ENCODE measurements at places on chromosomes 4 and X. TPM values are rescaled to one million over a fixed set of nuclear protein-coding genes. Genes with fewer than 3 reads are reported as not detected.

DNA sequence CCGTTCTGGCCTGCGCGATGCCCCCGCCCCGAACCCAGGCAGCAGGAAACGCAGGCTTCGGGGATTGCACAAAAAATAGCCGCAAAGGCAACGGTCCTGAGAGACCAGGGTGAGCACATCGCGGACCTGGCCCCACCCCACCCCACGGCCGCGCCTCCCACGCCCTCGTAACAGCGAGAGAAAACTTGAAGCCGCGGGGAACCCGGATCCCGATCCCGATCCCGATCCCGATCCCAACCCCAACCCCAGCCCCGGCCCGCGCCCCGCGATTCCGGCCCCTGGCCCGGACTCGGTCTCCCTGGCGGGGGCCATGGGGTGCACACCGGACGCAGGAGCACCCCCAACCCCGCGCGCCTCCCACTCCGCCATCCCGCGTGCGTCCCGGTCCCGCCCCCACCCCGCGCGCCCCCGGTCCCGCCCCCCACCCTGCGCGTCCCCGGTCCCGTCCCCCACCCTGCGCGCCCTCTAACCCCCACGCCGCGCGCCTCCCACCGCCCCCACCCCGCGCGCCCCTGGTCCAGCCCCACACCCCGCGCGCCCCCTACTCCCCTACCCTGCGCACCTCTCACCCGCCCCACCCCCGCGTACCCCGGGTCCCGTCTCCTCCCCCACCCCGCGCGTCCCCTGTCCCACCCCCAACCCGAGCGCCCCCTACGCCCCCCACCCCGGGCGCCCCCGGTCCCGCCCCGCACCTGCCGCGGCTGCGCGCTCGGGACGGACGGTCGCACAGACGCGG lies 29.0 kb downstream of the NOP14 start:
- H3K4me1 ChIP-seq = peaks cover 72% of the 10 kb centered on the region
- H3K27ac ChIP-seq = peak overlapping the region; percentile 96
- DNase-seq = peak; percentile 92
- H3K4me3 ChIP-seq = peak overlapping the region; percentile 71
- H3K27me3 ChIP-seq = no peaks in the 10 kb centered on the region

DNA sequence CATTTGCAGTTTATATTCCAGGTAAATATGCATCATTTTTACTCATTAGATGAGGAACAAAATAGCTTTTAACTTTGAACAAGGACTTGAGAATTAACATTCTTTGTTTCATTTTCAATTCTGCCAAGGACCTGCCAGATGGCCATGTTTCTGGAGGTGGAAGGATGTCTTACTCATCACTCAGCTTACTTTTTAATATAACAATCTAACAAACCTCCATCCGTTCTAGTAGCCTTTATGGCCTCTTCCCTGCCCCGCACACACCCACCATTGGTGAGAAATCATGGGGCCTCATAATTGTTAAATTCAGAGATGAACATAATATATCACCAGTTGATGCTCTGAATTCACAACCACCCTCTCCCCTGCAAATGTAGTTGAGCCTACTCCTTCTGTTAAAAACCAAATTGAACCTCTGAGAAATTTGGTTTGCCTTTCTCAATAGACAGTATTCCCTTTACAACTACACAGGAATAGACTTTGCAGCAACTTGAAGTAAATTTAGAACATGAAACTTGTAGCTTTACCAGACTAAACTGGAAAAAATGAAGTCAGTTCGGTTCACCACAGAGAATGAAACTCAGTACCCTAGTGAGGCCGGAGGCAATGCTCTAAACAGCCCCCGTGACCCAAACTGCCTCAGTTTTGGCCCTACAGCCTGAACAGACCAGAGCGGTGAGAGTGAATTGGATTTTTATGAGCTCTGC lies 50.1 kb upstream of the ACSL4 start:
- no peak overlapping the region for H3K4me3 ChIP-seq
- H3K36me3 ChIP-seq = no peaks in the 10 kb centered on the region
- H3K27ac ChIP-seq = peak overlapping the region; percentile 45

DNA sequence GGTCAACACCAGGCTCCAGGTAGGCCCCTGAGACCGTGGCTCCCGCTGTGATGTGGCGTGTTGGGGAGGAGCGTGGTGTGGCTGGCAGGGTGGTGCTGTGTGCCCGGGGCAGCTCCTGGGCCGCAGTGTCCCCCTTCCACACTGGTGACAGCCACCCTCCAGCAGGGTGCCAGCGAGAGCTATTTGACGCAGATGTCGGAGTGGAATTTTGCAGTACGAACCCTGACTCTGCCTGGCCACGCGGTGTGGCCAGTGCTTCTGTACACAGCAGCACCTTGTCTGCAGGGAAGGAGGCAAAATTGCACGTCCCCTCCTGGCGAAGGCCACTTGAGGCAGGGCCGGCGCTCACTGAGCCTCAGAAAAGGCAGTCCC lies 53.2 kb downstream of the CPZ start:
- no peaks in the 10 kb centered on the region for H3K36me3 ChIP-seq
- H3K4me3 ChIP-seq = no peak overlapping the region
- no peaks in the 10 kb centered on the region for H3K4me1 ChIP-seq
- no peak overlapping the region for H3K27ac ChIP-seq
- DNase-seq = no peak

GRCh38 chr4:22162454-22162853 lies 213.9 kb upstream of the KCNIP4 start:
- no peak overlapping the region for H3K27ac ChIP-seq
- no peaks in the 10 kb centered on the region for H3K36me3 ChIP-seq
- no peak for DNase-seq
- no peaks in the 10 kb centered on the region for H3K27me3 ChIP-seq
- no peak overlapping the region for H3K4me3 ChIP-seq
- H3K4me1 ChIP-seq = no peaks in the 10 kb centered on the region

DNA sequence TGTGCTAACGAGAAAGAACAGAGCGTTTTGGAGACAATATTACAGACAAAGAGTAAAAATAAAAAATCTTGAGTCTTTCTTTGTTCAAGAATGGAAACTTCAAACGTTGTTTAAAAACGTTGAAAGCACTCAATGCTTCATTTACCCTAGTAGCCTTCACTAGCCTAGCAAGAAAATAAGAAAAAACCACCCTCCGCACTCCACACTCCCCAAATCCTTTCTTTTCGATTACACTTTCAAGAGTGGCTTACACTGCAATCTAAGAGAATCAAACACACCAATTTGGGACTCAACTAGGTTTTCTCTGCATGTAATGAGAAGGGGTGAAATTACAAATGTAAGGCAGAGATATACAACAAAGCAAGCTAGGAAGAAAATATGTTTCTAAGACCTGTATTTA lies 4.7 kb downstream of the TMSB4X start:
- H3K4me3 ChIP-seq = no peak overlapping the region
- H3K27me3 ChIP-seq = peaks cover 13% of the 10 kb centered on the region
- no peaks in the 10 kb centered on the region for H3K36me3 ChIP-seq
- H3K27ac ChIP-seq = peak overlapping the region; percentile 98

Gene CCDC120
- 6.2 TPM for total RNA-seq

DNA sequence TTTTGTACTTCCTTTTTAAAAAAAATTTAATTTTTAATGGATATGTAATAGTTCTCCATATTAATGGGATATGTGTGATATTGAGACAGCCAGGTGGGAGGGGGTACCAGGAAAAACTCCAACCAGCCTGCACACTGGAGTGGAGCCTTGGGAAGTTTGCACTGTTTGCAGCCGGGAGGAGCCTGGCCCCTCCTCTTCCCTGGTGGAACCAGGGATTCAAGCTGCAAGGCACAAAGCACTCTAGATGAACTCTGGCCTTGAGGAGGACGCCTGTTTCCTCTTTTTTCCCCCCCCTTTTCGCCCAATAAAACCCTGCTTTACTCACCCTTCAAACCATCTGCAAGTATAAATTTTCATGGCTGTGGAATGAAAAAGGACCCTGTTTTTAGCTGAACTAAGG lies 48.2 kb upstream of the GC start:
- no peak for DNase-seq
- peaks cover 12% of the 10 kb centered on the region for H3K4me1 ChIP-seq
- no peaks in the 10 kb centered on the region for H3K36me3 ChIP-seq

DNA sequence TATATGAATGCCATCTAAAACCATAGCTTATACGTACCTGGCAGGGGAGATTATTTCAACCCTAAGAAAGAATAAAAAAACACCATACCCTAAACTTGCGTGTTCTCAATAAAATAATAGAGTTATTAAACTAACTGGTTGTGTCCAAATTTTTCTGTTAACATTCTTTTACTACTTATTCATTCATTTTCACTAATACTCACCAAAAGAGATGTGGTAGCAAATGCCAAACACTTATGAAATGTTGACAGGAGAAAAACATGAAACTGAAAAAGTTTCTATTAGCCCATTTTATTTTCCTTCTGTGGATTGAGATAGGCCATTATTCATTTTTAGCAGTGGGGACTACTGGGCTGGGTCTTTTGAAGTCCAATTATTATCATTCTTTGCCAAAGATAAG lies 102.0 kb downstream of the TSPAN5 start:
- no peaks in the 10 kb centered on the region for H3K27me3 ChIP-seq
- H3K4me3 ChIP-seq = no peak overlapping the region
- no peak for DNase-seq
- H3K36me3 ChIP-seq = no peaks in the 10 kb centered on the region

DNA sequence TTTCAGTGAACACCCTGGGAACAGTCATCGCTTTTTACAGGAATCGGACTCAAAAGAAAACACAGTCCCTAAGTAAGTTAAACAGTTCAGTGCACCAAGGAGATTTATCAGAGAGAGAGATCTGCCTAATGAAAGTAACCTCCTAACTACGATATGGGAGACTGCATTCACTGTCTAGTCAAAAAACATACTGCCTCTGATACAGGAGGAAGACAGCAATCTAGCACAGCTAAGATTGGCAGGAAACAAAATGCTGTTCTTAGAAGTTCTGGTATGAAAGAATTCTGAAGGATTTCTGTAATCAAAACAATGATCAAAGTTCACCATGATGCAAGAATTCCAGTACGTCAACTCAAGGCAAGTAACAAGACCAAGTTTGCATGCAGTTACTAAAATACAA lies 92.8 kb downstream of the MAML3 start:
- H3K27ac ChIP-seq = no peak overlapping the region
- no peak overlapping the region for H3K4me3 ChIP-seq
- no peaks in the 10 kb centered on the region for H3K27me3 ChIP-seq
- no peaks in the 10 kb centered on the region for H3K4me1 ChIP-seq

- no peak overlapping the region for H3K4me3 ChIP-seq
- DNase-seq = no peak
- no peaks in the 10 kb centered on the region for H3K4me1 ChIP-seq
- no peaks in the 10 kb centered on the region for H3K27me3 ChIP-seq
- no peaks in the 10 kb centered on the region for H3K36me3 ChIP-seq
- H3K27ac ChIP-seq = no peak overlapping the region
These were observed 100.2 kb downstream of the FIP1L1 start for GRCh38 chr4:53477636-53478035.

Data from spleen (tissue), 13 donors.